ENCODE measurements at places on chromosomes 7 and 10.

DNA sequence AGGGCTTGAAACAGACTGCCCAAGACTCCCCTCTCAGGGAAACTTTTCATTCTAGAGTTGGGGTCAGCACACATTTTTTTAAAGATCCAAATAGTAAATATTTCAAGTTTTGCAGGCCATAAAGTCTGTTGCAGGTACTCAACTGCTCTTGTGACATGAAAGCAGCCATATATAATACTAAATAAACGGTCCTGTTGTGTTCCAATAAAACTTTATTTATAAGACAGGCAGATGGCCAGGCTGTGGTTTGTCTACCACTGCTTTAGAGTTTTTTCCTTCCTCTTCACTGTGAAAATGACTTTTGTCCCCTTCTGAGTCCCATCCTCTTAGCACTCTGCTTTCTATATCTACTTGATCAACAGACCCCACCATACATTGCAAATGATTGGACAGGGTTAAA is 40.5 kb upstream of the TM9SF3 start:
- no peak for DNase-seq

- no peak for DNase-seq
These were observed 728.5 kb downstream of the TNS3 start for GRCh38 chr7:46853451-46853850.

GRCh38 chr10:70742537-70743429 is 42.4 kb downstream of the TBATA start:
- DNase-seq = no peak

DNA sequence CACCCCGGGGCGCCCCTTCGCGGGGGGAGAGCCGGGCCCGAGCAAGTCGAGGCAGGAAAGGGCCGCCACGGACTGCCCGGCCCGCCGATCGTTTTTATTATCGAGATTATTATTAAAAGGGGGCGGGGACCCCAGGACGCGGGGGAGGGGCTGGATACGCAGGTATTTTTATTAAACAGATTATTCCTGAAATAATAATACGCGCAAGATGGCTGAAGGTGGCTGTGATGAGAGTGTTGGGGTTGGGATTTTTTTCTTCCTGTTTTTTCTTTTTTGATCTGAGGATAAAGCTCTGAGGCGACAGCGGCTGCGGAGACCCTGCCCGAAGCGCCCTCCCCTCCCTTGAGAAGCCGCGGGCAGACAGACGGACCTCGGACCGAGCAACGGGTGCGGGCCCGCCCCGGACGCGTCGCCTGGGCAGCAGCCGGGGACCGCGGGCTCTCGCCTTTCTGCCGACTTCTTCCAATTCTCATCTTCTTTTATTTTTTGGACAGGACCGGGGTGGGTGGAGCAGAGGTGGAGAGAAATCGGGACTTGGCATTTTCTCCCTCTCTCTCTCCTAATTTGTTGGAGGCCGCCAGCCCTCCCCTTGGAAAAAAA is 1.4 kb upstream of the TRIM8 start:
- DNase-seq = peak; percentile 50

DNA sequence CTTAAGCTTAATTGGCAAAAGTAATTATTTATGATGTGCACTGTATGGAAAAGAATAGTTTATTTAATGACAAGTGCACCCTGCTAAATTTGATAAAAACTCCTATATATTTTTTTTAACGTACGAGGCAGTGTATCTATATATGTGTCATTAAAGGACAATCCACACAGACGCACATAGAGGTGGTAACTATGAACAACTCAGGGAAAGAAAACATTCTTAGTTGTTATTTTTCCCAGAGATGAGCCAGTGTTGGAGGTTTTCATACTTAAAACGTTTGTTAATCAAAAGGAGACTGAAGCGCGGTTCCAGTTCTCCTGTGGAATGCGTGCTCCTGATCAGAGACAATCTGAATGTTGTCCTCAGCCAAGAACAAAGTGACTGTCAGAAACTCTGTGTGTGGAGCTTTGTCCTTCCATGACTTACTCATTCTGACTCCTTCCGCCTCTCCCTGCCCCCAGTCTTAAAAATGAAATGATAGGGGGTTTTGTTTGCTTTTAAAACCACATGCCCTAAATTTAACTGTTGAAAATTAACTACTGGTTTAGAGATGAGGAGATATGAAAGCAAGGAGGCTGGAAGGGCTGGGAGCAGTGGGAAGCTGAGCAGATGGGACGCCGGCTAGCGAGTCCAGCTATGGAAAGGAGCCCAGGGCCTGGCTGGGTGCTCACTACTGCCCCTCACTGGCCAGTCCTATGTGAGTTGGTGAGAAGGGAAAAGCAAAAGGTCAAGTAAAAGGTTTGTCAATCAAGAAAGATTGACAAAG is 99.6 kb downstream of the SVIL start:
- no peak for DNase-seq

All from CD4-positive, alpha-beta T cell treated with Interleukin-4 for 4 hours (primary cell).